GM12865 (cell line): ENCODE measurements at places on chromosomes 11 and 22.

- no peak for DNase-seq
These were observed 29.2 kb downstream of the KCNQ1OT1 start for GRCh38 chr11:2670541-2671100.

DNA sequence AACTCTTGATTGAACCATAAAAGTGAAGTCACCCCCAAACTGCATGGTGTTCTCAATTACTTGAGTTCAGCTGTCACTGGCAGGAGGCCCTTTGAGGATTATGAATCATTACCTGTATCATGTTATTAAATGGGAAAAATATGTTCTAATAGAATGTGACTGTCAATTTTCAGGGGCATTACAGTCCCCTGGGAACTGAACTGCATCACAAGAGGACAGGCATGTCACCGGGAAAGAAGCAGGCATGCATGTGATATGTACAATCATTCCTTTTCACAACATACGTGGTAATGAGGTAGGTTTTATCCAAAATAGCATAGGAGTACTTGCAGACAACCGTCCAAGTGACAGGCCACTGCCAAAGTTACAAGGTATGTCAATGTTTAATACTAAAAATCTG is 165.8 kb downstream of the MAML2 start:
- no peak for DNase-seq

DNA sequence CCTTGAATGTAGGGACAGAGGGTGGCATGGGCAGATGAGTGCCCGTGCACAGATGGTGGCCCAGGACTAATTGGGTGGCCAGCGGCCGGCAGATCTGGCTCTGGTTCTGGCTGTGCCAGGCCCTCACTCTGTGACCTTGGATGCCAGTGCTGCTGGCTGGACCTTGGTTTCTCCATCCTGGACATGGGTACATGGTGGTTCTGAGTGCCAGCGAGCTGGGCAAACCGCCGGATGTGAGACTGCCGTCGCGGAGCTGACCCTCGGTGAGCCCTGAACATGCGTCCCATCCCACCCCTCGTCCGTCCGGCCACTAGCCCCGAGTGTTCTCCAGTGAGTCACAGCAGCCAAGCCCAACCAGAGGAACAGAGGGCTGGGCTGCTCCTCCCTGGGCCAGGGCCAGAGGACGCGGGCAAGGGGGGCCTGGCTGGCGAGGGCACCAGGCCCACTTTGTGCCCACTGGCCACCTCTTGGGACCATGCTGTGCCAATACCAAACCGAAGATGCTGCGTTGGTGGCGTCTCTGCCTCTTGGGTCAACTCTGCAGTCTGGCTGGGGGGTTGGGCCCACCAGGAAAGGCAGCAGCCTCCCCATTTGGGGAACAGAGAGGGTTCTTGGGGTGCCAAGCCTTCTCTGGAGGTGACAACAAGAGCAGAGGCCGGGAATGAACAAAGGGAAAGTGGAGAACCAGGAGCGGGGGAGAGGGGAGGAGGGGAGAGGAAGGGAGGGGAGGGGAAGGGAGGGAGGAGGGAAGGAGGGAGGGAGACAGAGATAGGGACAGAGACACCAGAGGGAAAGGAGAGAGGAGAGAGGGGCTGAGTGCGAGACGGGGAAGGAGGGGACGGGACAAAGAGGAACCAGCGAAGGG is 10.7 kb downstream of the LSP1 start:
- DNase-seq = no peak

- DNase-seq = no peak
These were observed 10.5 kb downstream of the PTDSS2 start for GRCh38 chr11:460331-461199.
